HuH-7.5 (cell line): ENCODE measurements at places on chromosomes 3 and 15.

DNA sequence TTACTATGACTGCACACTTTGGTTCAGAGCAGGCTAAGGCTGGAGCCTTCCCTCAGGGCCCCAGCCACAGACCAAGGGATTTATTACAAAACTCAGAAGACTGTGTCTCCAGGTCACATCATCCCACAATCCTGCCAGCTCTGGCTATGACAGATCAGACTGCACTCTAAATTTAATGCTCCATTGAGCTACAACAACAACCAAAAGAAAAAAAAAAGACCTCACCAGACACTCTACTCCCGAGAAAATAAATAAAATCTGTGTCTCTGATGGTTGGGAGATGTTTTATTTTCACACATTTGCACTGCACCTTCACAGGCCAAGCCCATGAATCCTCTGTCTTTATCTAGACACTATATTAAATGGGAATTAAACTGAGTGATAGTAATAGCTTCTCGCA, 50.8 kb upstream of the CTNNB1 start:
- no peak for DNase-seq

DNA sequence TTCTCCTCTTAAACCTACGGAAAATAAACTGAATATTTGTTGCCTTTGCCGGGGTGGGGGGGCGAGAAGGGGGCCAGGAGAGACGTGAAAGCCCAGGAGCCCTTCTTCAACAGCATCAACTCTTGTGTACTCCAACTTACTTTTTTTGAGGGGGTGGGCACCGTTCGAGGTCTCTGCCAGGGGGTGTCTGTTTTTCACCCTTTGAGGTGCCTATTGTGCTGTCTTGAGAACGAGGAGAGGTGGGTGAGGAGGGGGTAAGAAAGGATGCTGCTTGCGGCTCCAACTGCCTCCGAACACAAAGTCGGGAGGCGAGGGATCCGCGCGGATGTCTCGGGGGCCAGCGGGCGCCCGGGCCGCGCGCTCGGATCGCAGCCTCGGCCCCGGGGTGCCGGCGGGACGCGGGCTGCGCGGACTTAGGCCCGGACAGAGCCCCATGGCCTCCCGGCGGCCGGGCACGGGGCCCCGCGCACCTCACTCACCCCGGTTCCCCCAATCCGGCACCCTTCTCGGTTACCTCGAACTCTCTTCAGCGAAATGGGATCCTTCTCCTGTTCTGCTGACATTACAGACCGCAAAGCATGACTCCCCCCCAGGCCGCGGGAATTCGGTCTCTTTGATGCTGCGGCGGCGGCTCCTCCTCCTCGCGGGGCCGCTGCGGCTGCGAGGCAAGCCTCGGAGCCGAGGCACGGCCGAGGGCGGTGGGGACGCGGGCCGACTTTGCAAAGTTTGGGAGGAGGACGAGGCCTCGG, 650 bp downstream of the PYGO1 start:
- no peak for DNase-seq

DNA sequence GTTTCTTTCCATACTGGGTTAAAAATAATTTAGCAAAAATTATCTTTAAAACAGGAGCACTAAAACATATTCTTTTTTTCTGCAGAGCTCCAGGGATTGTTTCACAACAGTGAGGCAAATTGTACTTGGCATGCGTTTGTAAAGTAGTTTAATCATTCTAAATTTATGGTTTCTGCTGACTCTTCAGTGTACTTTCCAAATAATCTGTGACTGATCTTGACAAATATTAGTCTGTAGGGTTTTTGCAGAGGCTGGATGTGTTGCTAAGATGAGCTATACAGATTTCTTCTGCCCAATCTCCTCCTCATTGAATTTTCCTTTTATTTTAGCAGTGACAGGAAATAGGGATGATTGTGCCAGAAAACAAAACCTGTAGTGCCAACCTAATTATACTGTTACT, 328.0 kb upstream of the MANF start:
- no peak for DNase-seq

- DNase-seq, result no peak
These were observed 56.2 kb downstream of the ROPN1B start for GRCh38 chr3:126025116-126025729.

- no peak for DNase-seq
These were observed 485.2 kb downstream of the ROBO2 start for GRCh38 chr3:77524946-77525682.

- DNase-seq, result no peak
These were observed 51.8 kb downstream of the HEG1 start for GRCh38 chr3:125003859-125004595.

DNA sequence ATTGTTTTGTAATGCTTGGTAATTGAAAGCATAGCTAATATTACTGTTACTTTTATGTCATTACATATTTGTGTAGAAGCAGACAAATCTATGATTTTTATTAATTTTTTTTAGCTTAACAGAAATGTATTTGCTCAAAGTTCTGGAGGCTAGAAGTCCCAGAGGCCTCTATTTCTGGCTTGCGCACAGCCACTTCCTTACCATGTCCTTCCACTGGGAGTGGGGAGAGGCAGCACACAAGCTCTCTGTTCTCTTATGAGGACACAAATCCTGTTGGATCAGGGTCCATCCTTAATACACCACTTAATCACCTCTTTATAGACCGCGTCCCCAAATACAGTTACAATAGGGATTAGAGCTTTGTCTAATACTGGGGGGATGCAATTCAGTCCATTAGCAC, 1061.4 kb downstream of the OTOL1 start:
- DNase-seq, result no peak
